ENCODE measurements at places on chromosomes 7 and 10. TPM values are rescaled to one million over a fixed set of nuclear protein-coding genes. Genes with fewer than 3 reads are reported as not detected.

- peak; percentile 54 for DNase-seq
These were observed 36.7 kb downstream of the CFAP46 start for GRCh38 chr10:132905661-132906060.

- no peak for DNase-seq
These were observed 220.0 kb upstream of the SEMA3C start for GRCh38 chr7:81138870-81139269.

DNA sequence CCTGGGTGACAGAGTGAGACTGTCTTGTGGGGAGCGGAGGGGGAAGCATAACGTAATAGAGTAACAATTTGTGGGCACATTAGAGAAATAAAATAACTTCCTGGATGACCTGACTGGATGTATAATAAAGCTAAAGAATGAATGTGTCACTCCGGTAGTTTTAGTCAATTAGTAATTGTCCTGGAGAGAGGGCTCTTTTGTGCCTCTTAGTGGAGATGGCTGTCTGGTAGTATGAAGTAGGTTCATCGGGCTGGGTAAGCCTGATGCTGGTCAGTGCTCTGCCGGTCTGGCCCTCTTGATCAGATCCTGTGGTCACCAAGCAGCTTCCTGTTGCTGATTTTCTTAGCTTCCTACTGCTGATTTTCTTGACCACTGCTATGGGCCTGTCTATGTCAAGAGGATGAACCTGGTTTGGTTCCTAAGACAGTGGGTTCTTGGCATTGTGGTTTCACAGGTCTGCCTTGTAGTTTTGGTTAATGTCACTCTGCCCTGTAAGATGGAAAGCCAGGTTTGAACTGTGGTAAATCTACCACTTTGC, 34.1 kb downstream of the ZRANB1 start:
- DNase-seq, result no peak

- DNase-seq, result no peak
These were observed 7.8 kb downstream of the LIPM start for GRCh38 chr10:88810196-88810961.

DNA sequence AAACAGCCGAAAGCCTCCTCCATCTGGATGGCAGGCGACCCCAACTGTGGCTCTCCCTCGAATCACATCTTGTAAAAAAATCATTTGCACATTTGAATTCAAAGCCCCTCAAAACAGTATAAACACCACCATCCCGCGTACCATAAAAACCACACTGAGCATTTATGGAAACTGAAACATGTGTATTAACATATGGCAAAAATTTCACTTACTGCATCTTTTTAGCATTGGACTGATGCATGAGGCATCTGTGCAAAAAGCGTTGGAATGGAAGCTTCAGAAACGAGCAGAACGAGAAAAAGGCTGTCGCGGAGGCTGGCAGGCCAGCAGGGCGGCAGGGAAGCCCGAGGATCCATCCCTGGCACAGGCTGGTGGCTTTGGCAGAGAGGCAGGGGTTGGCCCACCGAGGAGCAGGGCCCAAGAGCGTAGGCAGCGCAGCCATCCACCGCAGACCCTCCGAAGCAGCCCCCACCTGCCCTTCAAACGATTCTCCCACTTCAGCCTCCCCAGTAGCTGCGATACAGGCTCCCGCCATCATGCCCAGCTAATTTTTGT, 39.3 kb upstream of the CUX1 start:
- DNase-seq, result no peak

GRCh38 chr7:107661081-107661864, 645 bp downstream of the SLC26A4 start:
- DNase-seq, result peak; percentile 90

GRCh38 chr7:30708412-30708811, 26.2 kb upstream of the CRHR2 start:
- DNase-seq, result peak; percentile 42

GRCh38 chr10:59366290-59366689, 3.9 kb upstream of the FAM13C start:
- DNase-seq, result no peak

GRCh38 chr10:90354914-90355313, 502.9 kb downstream of the HTR7 start:
- no peak for DNase-seq

GRCh38 chr7:148108381-148108780, 482.2 kb upstream of the C7orf33 start:
- DNase-seq, result no peak

GRCh38 chr7:45294559-45294958, 137.0 kb downstream of the RAMP3 start:
- no peak for DNase-seq

- peak; percentile 64 for DNase-seq
These were observed 1.2 kb downstream of the NACAD start for GRCh38 chr7:45087301-45088145.

- DNase-seq, result no peak
These were observed 16.0 kb downstream of the NRAP start for GRCh38 chr10:113647812-113648211.

DNA sequence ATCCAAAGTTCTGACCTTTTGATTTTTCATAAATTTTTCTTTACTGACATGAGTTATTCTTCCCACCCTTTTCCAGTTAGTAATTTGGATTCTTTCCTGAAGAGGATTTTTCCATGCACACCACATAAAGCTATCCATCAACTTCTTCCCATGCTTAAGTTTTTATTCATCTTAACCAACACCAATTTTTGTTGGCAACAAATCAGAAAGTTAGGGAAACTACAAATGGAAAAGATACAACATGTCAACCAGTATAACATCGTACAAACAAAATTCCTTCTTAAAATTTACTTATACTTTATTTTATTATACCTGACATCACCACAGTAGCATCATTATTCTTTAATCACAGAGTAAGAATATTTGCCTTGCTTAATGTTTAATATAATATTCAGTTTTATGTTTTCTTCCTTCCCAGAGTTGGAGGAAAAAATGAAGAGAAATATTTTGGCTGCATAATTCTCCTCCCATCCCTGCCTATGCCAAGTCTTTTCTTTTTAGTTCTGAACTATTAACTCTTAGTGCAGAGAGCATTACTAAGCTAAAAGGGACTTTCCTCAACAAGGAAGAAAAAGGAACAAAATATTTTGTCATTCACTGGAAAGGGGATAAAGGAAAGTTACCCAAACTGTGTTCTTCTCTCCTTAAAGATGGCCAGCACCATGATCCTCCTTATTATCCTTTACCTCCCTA, 67.5 kb upstream of the MEOX2 start:
- no peak for DNase-seq

- DNase-seq, result no peak
These were observed 422.9 kb upstream of the MKI67 start for GRCh38 chr10:128549101-128549608.

DNA sequence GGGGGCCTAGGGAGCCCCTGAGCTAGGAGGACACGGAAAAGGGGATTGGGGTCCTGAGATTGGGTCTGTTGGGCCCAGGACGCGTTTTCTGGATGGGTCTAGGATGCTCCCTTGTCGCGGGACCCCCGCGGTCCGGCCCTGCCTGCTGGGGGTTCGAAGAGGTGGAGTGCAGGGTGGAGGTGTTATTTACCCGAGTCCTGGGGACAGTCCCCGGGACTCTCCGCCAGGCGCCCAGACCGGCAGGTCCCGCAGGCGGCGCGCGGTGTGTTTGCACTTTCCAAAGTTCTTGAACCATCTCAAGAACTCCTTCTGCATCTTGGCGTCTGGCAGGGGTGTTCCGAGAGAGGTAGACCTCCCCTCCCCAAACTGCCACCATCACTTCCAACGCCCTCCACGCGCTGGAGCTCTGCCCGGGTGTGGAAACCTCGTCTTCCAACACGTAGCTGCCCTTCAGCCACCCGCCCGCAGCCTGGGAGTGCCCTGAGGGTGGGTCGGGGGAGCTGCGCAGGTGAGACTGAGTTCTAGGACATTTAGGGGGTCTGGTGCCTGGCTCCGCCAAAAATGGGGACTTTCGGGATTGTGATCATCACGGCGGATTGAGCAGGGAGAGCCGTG, 569 bp downstream of the CAV1 start:
- DNase-seq, result peak; percentile 83

- DNase-seq, result no peak
These were observed 12.4 kb upstream of the ARHGAP12 start for GRCh38 chr10:31940839-31941653.

GRCh38 chr7:87342231-87342630, 3.2 kb upstream of the CROT start:
- DNase-seq, result no peak

Gene ZDHHC4
- 41.8 TPM for total RNA-seq

Gene BAG3
- 19.5 TPM for total RNA-seq

Gene CALML3
- not detected for total RNA-seq

Gene HECW1
- 0.51 TPM for total RNA-seq

Gene CNTNAP2
- total RNA-seq, result 2.0 TPM

Gene MEST
- 151 TPM for total RNA-seq

All from spleen (tissue), 13 donors.